ENCODE measurements at places on chromosomes 2 and 18.

GRCh38 chr18:6120820-6121279, 225.5 kb upstream of the TMEM200C start:
- no peak for DNase-seq

DNA sequence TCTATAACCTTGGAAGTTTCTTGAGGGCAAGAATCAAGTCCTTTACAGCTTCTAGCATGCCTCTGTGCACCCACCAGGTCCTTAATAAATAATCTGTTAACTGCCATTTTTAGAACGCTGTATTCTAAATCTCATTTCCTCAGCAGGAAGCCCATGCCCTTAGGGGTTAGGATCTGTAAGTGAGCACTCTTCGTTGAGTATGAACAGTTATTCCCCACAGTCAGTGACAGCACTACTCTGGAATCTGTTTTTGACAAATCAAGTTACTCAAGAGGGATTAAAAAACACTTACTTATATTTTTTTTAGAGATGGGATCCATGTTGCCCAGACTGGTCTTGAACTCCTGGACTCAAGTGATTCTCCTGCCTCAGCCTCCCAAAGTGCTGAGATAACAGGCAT, 14.6 kb downstream of the PAIP2B start:
- no peak for DNase-seq

- no peak for DNase-seq
Measured at GRCh38 chr2:8021921-8022320, 659.9 kb upstream of the ID2 start.

DNA sequence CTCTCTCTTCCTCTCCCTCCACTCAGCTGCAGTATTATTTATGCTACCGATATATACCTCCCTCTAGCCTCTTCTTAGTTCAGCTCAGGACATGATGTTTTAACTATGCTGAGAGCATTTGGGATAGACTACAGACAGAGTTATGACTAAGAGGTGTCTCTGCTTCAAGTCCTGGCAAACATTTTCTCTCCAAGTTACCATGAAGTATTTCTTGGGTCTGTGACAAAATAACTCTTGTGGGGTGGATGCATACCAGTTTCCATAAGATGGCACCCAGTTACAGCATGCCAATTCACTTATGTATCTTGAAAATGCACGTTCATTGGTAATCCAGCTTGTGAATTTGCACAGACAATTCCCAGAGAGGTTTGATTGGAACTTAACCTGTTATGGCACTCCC, 737.6 kb downstream of the SLC4A3 start:
- DNase-seq = no peak

- DNase-seq = no peak
Measured at GRCh38 chr18:76475450-76476194, 19.4 kb downstream of the ZNF516 start.

GRCh38 chr2:62042944-62043343, 137.5 kb downstream of the COMMD1 start:
- no peak for DNase-seq

DNA sequence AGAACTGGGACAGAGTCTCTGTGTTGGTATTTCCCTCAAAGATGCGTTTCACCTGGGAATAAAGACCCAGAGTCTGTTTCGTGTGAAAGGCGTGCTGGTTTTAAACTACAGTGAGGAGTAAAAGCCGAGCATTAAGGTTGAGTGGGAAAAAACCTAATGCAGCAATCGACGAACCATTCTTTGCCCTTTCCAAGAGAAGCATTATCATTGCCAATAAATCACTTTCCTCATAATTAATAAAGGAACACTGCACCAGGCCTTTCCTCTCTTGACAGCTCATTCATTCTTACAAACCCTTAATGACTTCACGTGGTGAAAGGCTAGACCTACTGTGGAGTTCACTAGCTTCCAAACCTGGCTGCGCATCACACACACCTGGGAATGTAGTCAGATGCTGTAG, 896 bp upstream of the SLC8A1 start:
- no peak for DNase-seq

DNA sequence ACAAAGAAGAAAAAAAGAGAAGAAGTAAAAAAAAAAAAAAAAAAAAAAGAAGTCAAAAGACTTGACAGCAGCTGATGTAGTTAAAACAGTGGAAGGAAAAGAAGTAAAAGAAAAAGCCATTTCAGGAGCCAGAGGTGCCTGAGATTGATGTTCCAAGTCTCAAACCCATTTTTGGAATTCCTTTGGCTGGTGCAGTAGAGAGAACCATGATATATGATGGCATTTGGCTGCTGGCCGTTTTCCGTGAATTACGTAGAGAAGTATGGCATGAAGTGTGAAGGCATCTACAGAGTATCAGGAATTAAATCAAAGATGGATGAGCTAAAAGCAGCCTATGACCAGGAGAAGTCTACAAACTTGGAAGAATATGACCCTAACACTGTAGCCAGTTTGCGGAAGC, 7.6 kb upstream of the CHST10 start:
- DNase-seq = no peak

DNA sequence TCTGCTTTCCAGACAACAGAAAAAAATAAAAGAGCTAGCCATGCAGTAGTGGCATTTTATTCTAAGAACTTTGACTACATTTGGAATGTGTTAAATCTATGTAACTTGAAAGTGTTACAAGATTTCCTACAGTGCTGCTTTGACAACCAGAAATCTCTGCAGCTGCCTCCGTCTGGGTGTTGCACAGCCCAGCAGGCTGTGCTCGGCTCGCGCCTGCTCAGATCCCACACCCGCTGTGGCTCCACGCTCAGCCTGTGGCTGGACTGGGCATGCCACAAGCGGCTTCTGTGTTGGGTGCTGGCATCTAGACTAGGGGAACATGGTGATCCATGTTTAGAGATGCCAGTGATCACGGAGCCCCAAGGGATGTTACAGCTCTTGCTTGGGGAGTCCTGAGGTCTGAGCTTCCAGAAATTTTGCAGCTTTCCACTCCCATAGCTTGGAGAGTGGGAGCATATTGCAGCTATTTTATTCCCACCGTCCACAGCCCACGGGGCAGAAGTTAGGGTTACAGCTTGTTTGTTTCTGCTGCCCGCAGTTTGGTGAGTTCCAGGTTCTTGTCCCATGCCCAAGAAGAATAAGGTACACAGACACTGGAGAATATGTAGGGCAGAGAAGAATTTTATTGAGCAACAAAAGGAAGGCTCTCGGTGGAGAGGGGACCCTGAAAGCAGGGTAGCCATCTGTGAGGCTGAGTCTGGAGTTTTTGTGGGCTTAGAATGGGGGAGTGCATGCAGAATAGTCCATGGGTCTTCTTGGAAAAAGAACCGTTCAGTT, 44.1 kb downstream of the FAM171B start:
- DNase-seq = no peak

DNA sequence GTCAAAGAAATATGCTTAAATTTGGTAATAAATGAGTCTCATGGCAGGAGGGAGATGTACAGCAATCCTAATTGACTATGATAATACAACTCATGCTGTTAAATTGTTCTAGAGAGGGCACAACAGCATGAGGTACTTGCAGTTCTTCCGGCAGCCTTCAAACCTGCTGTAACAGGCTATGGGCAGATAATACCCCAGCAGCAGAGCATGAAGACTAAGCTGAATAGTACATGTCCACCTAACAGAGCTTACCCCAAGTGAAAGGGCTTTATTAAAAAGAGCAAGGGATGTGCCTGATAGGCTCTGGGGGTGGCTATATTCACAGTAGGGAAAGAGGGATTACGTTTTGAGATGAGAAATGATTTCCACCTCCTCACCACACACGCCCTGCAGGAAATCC, 28.9 kb downstream of the MRO start:
- DNase-seq = no peak

All from central memory CD8-positive, alpha-beta T cell (primary cell).